ENCODE measurements at places on chromosomes 7 and 10.

- DNase-seq: peak; percentile 74
Measured at GRCh38 chr7:128796327-128796726, 4.6 kb downstream of the CCDC136 start.

GRCh38 chr10:92849576-92850090 is 1.3 kb downstream of the EXOC6 start:
- no peak for DNase-seq

DNA sequence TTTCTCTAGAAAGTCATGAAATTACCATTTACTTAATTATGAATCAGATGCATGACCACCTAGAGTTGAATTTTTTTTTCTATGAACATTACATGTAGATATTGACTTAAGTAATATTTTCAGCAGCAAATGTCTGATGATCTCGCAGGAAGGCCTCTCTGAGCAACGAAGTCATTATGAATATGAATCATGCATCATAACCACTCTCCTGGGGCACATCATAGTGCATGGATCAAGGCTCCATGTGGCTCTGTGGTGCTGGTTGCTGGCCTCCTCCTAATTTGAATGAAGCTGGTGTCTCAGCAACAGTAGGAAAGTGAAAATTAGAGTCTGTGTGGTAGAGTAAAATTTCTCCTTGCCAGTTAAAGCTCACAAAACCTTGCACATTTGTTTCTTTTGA is 121.4 kb upstream of the INHBA start:
- no peak for DNase-seq

DNA sequence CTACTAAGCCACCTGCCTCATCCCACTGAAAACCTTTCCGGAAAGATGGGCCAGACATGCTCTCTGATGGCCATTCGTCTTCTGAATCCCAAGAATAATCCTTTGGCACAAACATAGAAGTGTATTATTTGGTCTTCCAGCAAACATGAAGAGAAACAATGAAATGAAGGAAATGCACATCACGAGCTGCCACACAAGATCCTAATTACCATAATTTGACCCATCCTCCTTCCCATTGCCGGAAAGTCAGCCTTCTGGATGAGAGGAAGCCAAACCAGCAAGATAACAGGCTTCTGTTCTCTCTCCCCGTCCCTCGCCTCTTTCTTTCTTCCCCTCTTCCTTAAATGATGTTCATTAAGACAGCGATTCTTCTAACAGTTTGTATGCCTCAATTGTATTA is 218.9 kb upstream of the KMT2E start:
- DNase-seq: no peak

- no peak for DNase-seq
Measured at GRCh38 chr10:33293076-33293475, 41.4 kb downstream of the NRP1 start.

DNA sequence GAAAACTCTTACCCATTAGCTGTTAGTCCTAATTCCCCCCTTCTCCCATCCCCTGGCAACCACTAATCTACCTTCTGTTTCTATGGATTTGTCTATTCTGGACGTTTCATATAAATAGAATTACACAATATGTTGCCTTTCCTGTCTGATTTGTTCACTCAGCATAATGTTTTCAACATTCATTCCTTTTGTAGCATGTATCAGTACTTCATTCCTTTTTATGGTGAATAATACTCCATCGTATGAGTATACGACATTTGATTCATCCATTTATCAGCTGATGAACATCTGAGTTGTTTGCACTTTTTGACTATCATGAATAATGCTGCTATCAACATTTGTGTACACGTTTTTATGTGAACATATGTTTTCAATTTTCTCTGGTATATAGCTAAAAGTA is 4.4 kb upstream of the FRAT1 start:
- no peak for DNase-seq

- DNase-seq: no peak
Measured at GRCh38 chr10:113303544-113304146, 249.2 kb upstream of the HABP2 start.

GRCh38 chr10:49284356-49284755 is 14.6 kb upstream of the C10orf71 start:
- DNase-seq: peak; percentile 10

DNA sequence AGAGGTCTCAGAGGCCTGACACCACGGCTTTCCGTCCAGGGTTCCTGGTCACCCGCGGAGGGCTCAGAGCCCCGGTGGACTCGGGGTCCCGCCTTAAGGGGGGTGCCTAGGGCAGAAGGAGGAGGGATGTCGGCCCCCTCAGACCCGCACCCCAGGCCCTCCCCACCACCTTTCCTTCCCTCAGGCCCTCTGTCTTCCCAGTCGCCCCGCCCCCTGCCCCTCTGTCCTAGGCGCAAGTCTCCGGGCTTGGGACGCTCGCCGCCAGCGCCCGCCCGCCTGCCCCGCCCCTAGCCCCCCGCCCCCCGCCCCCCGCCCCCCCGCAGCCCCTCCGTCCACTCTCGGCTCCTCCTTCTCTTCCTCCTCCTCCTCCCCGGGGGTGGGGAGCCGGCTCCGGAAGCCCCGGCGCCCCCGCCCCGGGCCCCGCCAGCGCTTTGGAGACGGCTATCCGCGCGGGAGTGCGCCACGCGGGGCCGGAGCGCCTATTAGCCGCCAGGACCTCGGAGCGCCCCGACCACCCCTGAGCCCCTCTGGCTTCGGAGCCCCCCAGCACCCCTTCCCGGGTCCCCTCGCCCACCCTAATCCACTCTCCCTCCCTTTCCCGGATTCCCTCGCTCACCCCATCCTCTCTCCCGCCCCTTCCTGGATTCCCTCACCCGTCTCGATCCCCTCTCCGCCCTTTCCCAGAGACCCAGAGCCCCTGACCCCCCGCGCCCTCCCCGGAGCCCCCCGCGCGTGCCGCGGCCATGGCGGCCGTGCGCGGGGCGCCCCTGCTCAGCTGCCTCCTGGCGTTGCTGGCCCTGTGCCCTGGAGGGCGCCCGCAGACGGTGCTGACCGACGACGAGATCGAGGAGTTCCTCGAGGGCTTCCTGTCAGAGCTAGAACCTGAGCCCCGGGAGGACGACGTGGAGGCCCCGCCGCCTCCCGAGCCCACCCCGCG is at the start of gene AEBP1:
Gene AEBP1, plus strand, starts transcription at position 423 of the 937 bp plus-strand sequence. Its CDS starts 321 bp downstream, at position 744.
- peak; percentile 80 for DNase-seq

DNA sequence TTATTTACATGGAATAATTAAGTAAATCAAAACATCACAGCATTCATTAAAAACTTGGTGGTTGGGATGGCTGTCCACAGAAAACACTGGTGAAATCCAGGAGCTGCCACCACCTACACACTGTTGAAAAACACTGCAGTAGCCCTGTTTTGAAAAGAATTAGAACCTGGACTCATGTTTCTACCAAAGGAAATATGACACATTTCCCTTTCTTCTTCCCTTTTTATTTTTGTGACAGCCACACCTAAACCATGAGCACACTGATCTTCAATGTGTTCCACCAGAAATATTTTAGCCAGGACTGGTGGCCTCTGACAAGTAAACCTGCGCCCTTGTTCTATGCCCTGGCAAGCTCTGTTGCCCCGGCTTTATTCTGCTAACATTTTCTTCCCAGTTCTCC is 3.3 kb downstream of the TMEM140 start:
- no peak for DNase-seq

DNA sequence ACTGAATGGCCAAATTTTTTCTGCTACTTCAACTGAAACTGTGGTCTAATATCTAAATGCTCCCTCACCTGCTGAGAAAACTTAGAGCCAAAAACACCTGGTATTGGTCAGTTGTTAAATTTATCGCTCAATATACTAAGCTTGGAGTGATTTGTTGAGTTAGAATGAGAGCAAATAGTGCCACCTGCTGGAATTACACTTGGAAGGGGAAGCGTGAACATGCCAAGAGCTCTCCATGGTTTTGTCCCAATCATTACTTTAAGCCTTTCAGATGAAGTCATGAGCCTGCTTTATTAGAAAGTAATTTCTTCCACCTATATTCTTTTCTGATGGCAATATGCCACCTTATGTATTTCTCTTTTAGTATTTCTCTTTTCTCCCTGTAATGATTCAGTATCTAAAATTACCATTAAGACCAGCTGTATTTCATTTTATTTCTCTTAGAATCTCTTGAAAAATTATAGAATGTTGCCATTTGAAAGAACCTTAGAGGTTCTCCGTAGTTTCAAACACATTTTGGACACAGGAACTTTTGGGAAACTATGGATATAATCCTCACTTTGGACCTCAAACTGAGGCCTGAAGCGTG is 447.8 kb upstream of the C7orf33 start:
- peak; percentile 30 for DNase-seq

GRCh38 chr10:119703903-119704508 is 21.8 kb upstream of the INPP5F start:
- DNase-seq: no peak

- DNase-seq: no peak
Measured at GRCh38 chr7:266851-267840, 22.8 kb upstream of the FOXL3 start.
